ENCODE measurements at places on chromosomes 12 and 14. TPM values are rescaled to one million over a fixed set of nuclear protein-coding genes. Genes with fewer than 3 reads are reported as not detected.

- H3K4me1 ChIP-seq = no peaks in the 10 kb centered on the region
- DNase-seq = no peak
- no peaks in the 10 kb centered on the region for H3K27me3 ChIP-seq
- H3K27ac ChIP-seq = no peak overlapping the region
Observed at GRCh38 chr12:66549050-66549389, 129.9 kb downstream of the GRIP1 start.

GRCh38 chr14:84874436-84874835 is 655.5 kb upstream of the FLRT2 start:
- DNase-seq = no peak
- no peaks in the 10 kb centered on the region for H3K4me1 ChIP-seq
- H3K4me3 ChIP-seq = no peak overlapping the region
- no peaks in the 10 kb centered on the region for H3K27me3 ChIP-seq

- no peak overlapping the region for H3K4me3 ChIP-seq
- no peaks in the 10 kb centered on the region for H3K4me1 ChIP-seq
- H3K36me3 ChIP-seq = no peaks in the 10 kb centered on the region
- H3K27me3 ChIP-seq = no peaks in the 10 kb centered on the region
Observed at GRCh38 chr14:98489115-98489514, 782.9 kb downstream of the BCL11B start.

DNA sequence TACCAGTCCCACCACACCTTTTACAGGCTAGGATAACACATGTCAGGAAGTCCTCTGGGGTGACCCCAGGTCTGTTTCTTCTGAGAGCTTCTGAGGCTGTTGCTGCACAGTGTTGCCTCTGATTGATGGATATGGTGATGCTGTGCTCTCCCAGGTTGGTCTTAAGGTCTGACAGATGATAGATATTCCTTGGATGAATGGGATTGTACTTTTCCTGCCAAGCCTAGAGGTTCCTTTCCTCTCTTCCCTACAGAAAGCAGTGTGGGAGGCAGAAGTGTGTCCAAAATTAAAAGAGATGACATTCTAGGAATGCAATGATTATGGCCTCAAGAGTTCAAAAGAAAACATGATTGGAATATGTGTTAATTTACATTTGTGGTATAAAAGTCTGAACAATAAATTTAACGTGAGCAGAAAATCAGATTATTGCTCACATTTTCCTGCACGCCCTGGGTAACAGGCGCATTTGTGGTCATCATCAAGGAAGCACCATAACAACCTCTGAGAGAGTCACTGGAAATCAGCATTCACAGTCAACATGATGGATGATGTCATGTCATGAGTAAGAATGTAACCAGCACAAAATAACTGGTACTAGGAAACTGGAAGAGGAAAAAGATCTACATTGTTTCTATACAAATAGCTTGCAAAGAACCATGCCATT is 73.7 kb downstream of the BBS10 start:
- H3K27ac ChIP-seq = no peak overlapping the region
- no peak for DNase-seq
- H3K36me3 ChIP-seq = no peaks in the 10 kb centered on the region
- no peaks in the 10 kb centered on the region for H3K27me3 ChIP-seq

- no peak overlapping the region for H3K27ac ChIP-seq
- H3K36me3 ChIP-seq = no peaks in the 10 kb centered on the region
- DNase-seq = no peak
- no peak overlapping the region for H3K4me3 ChIP-seq
- no peaks in the 10 kb centered on the region for H3K27me3 ChIP-seq
Observed at GRCh38 chr12:11174022-11174421, 3.0 kb downstream of the SMIM10L1 start.

CLEC2B gene
- total RNA-seq = 23.3 TPM

GRCh38 chr14:99242816-99243721 is 28.9 kb downstream of the BCL11B start:
- no peaks in the 10 kb centered on the region for H3K4me1 ChIP-seq
- no peaks in the 10 kb centered on the region for H3K36me3 ChIP-seq
- no peaks in the 10 kb centered on the region for H3K27me3 ChIP-seq
- H3K4me3 ChIP-seq = no peak overlapping the region
- H3K27ac ChIP-seq = no peak overlapping the region
- no peak for DNase-seq

DNA sequence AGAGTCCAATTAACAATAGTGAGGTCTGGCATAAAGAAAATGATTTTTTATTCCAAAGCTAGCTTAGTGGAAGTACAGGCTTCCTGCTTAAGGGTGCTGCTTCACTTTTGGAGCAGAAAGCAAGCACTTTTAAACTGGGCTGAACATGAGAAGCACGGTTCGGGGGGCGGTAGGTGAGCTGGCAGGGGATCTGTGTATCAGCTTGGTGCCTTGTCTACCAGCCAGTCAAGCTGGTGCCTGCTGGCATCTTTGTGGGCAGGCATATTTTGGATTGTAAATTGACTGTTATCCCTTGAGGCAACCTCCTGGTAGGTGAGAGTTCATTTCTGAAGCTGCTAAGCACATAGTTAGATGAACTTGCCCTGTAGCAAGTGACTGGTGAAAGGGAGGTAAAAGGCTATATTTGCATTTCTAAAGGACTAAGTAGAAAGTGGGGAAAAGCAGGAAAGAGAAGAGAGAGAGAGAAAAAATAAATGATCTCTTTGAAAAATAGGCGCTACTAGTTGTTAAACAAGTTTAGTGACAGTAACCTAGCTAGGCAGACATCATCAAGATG is 121.1 kb upstream of the SYT10 start:
- H3K4me1 ChIP-seq = no peaks in the 10 kb centered on the region
- H3K36me3 ChIP-seq = no peaks in the 10 kb centered on the region

DNA sequence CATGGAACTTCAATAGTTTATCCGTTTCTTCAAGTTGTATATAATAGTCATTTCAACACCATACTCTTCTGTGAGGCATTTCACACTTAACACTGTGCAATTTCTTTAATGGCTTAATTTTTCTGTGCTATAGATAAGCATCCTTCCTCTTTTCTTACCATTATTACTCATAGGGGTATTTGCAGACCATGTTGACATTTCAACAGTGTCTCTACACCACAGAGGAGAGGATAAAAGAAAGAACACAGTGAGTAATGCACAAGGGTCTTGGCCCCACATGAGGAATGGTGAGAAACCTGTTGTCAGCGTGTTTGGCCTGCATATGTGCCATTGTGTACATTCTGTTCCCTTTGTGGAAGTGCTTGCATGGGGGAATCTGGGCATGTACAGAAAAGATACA is 421.5 kb upstream of the MDGA2 start:
- DNase-seq = no peak
- no peaks in the 10 kb centered on the region for H3K4me1 ChIP-seq
- no peak overlapping the region for H3K4me3 ChIP-seq
- H3K27me3 ChIP-seq = no peaks in the 10 kb centered on the region

DNA sequence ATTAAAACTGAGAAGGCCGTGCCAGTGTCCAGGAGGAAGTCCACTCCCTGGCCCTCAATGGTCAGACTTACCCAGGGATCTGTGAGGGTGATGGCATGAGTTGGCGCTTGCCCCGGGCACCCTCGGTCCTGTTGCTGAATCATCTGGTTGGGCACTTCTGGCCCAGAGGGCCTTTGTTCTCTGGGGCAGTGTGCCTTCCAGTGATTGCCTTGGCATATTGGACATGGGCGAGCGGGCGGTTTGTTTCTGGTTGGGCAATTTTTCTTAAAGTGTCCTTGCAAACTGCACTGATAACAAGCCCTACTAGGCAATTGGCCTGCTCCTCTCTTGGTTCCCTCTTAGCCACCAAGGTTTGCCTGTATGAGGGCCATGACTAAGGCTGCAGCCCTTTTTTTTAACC is 69.5 kb upstream of the ZDHHC17 start:
- H3K27ac ChIP-seq = no peak overlapping the region
- no peaks in the 10 kb centered on the region for H3K27me3 ChIP-seq
- H3K4me3 ChIP-seq = no peak overlapping the region
- DNase-seq = no peak
- H3K36me3 ChIP-seq = no peaks in the 10 kb centered on the region
- no peaks in the 10 kb centered on the region for H3K4me1 ChIP-seq

All from aorta (tissue), 5 donors.